ENCODE measurements at places on chromosomes 1 and 21.
A peak's percentile ranks its signal among the peaks of the same experiment; 100 is the strongest.

- H3K27ac ChIP-seq, result no peak overlapping the region
- DNase-seq, result no peak
- no peak overlapping the region for H3K4me3 ChIP-seq
- no peaks in the 10 kb centered on the region for H3K4me1 ChIP-seq
- no peaks in the 10 kb centered on the region for H3K36me3 ChIP-seq
These were observed 348.8 kb downstream of the HHAT start for GRCh38 chr1:210677533-210677932.

GRCh38 chr1:208848854-208849253, 604.7 kb upstream of the PLXNA2 start:
- no peak for DNase-seq
- no peaks in the 10 kb centered on the region for H3K4me1 ChIP-seq
- no peaks in the 10 kb centered on the region for H3K36me3 ChIP-seq
- H3K27me3 ChIP-seq, result no peaks in the 10 kb centered on the region
- H3K4me3 ChIP-seq, result no peak overlapping the region

- DNase-seq, result no peak
- H3K27ac ChIP-seq, result no peak overlapping the region
- no peaks in the 10 kb centered on the region for H3K27me3 ChIP-seq
- no peaks in the 10 kb centered on the region for H3K36me3 ChIP-seq
- peaks cover 6% of the 10 kb centered on the region for H3K4me1 ChIP-seq
These were observed 46.2 kb downstream of the TRABD2B start for GRCh38 chr1:47951026-47951425.

DNA sequence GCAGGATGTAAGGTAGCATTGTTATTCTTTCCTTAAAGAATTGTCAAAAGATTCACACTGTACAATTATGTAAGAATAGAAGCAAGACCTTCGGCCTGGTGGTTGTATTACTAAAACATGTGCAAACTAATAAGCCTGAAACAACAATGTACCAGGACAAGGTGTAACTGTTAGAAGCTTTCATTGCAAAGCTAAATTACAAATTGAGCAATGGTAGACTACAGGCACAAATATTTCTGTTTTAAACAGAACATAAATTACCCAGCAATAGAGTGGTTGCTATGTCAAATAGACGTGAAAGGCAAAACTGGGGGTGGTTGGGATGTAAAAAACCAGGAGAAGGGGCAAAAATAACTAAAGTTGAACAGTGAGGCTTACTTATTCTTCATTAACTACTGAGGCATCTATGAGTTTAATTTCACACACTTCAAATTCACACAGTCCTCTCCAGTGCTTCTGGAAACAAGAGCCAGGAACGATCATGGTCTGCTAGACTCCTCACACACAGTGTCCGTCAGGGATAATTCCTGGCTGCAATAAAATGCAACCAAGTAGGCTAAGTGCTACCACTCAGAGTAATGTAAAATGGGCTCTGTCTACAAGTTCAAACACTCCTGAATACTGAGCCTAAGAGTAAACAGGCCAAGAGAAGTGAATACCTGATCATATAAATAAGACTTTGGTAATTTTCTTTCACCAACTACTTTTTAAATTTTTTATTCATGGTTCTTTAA, 39.3 kb upstream of the C1orf198 start:
- H3K4me3 ChIP-seq, result no peak overlapping the region
- H3K27ac ChIP-seq, result no peak overlapping the region
- no peak for DNase-seq
- no peaks in the 10 kb centered on the region for H3K4me1 ChIP-seq
- peaks cover 1% of the 10 kb centered on the region for H3K36me3 ChIP-seq
- no peaks in the 10 kb centered on the region for H3K27me3 ChIP-seq

GRCh38 chr1:119366424-119366823, 2.2 kb upstream of the HAO2 start:
- H3K4me3 ChIP-seq, result no peak overlapping the region
- no peak overlapping the region for H3K27ac ChIP-seq
- no peaks in the 10 kb centered on the region for H3K27me3 ChIP-seq

DNA sequence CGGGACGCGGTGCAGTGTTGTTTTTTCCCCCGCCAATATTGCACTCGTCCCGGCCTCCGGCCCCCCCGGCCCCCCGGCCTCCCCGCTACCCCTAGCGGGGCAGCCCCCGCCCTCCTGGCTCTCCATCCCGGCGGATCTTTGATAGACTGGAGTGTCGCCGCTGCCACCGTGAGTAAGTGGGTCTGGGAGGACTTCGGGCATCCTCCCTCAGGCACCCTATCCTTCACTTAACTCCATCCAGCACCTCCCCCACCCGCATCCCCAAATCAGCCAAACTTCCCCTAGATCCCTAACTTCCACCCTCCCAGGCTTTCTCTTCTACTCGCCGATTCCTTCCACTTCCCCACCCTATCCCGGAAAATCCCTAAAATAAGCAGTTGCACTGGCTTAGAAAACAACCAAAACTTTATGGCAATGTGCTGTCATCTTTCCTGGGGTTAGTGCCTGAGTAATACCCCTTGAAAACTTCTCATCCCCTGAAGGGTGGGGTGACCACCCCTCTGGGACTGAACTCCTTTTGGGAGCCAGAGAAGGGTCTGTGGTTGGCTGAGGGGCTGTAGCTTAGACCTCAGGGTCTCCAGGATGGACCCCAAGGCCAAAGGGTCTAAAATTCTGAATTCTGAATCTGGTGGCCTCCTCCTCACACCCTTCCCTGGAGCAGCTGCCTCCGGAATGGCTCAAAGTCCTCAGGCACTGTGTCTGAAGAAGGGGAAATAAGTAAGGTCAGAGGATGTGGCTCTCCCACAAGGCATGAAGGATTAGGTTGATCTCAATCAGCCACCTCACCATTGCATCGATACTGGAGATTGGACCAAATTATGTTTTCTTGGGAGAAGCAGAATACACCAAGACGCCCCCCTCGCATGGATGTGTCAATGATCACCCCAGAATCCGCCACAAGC, 12.2 kb downstream of the THBS3 start:
- H3K36me3 ChIP-seq, result no peaks in the 10 kb centered on the region
- no peak for DNase-seq
- no peak overlapping the region for H3K27ac ChIP-seq
- peak overlapping the region; percentile 50 for H3K4me3 ChIP-seq
- peaks cover 22% of the 10 kb centered on the region for H3K4me1 ChIP-seq

DNA sequence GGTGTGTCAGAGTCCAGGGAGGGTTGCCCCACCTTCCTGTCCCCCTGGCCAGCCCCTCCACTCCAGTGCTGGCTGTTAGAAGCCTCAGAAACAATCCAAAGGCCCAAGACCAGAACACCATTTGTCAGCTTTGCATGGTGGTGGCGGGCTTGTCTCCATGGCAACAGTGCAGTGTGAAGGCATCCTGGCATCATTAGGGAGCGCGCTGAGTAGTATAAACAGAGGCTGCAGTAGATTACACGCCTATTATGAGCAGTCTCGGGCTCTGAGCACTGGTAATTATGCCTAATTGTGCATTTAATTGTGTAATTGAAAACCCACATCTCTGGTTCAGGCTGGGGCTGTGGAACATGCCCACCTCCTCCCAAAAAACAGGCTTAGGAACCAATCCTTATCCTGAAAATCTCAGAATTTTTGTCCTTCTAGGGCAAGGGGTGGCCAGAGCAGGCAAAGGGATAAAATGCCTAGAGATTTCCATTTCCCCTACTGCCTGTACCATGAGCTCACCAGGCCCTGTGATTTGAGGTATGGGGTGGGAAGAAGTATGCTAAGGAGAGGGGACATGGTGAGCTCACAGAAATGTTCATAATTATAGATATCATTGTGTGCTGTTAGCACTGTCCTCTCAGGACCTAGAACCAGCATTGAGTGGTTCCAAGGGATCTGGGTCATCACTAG, 11.7 kb downstream of the NKAIN1 start:
- H3K4me3 ChIP-seq, result no peak overlapping the region
- DNase-seq, result no peak
- H3K36me3 ChIP-seq, result no peaks in the 10 kb centered on the region
- H3K27me3 ChIP-seq, result no peaks in the 10 kb centered on the region
- no peaks in the 10 kb centered on the region for H3K4me1 ChIP-seq
- no peak overlapping the region for H3K27ac ChIP-seq

Data from liver (tissue), 10 donors.